Daoy (cell line): ENCODE measurements at places on chromosomes 7 and 10.

- no peak for DNase-seq
These were observed 156.8 kb downstream of the FAM107B start for GRCh38 chr10:14617852-14618251.

GRCh38 chr10:96688789-96689188 is 31.5 kb downstream of the PIK3AP1 start:
- DNase-seq = no peak

DNA sequence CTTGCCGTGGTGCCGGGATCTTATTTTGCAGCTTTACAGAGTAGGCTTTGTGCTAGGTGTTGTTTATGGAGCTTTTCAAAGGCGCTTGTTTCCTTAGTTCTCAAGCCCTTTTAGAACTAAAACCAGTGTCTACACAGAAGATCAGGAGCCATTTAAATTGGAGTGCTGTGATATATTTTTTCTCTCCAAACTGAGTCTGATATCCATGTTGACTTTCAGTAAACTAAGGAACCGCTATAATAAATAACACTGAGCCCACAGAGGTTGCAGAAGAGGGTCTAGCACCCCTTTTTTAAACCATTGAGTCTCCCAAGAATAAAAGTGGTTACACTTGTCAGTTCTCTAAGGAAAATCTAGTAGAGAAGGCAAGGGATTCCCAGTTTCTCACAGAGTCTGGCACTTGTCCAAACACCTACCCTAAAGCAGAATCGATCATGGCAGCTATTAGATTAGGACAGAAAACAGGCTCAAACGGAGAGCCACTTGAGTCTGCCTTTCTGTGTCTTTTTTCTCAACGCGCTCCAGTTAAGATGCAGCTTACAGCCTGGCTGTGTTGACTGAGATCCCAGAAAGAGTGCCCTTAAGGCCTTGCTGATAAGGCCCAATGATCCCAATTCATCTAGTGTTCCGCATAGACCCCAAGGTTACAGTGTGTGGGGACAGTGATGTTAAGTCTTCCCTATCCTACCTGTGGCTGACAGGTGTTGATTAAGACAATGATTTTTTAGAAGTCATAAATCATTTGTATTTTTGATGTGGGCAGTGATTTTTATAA is 804 bp downstream of the TMEM106B start:
- DNase-seq = peak; percentile 21

DNA sequence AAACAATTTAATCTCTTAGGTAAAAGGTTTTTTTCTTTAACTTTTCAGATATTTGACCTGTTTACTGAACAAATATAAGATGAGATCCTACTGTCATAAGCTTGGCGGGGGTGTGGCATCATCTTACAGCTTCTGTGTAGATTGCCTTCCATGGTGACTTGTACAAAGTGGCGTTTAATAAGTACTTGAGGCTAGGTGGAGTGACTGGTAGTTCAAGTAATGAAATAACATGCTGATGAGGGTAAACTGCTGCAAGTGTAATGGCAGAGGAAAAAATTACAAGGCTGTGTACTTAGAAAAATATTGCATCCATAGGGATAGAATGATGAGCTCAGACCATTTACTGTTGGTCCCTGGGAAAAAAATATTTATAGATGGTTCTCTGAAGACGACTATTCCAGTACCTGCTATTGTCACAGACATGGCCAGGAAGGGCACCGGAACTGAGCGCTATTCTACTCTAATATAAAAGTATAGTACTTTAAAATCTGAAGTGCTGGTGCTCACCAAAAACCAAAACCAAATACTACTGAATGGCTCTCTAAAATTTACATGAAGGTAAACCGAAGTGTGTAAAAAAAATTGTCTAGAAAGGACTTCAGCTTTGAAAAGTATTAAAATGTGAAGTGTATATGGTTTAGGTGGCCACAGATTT is 42.4 kb downstream of the DNAH11 start:
- DNase-seq = no peak

DNA sequence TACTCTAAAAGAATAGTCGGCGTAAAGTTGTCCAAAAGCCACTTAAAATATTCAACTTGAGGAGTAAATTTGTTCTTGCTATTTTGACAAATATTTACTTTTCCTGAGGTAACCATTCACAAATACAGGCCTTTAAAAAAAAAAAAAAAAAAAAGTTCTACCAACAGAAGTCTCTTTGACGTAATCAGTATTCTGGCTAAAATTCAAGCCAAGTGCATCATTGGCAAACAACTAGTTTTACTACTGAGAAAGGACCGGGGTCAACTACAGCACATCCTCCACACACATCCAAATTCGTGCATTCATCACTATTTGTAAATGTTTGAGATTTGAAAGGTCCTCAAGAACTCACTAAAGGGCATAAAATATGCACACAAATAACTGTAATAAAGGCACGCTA is 2.0 kb downstream of the OAT start:
- no peak for DNase-seq

DNA sequence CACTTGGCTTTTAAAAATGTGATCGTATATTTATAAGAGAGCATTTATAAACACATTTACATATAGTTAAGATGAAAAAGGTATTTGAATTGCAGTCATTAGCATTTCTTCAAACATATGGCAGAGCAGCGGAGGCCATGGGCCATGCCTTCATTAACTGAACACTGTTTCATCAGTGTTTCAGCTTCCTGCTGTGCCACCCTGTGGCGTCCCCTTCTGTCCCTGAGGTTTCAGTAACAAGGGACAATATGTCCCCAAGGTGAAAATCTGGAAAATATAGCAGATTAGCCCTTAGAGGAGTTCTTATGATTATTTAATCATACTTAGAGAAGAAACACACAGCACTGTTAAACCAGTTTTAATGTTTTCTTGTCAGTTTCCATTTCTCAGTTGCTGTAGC is 577.8 kb downstream of the ETV1 start:
- no peak for DNase-seq

DNA sequence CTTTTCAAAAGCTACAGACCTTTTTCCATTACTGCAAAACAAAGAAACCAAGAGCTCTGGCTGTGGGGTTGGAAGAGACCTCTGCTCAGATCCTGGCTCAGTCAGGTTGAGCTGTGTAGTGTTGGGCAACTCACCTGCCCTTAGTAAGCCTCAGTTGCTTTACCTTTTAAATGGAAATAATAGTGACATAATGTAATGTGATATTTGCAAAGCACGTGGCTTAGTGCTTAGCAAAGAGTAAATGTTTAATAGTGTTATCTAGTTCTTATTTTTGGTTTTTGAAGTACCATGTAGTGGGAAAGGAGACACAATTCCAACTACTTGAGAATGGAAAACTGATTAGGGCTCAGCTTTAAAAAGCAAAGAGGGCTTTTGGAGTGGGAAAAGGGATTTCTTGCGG is 100.2 kb downstream of the SVIL start:
- DNase-seq = no peak

GRCh38 chr10:26483554-26483953 is 45.4 kb downstream of the APBB1IP start:
- DNase-seq = no peak

- DNase-seq = no peak
These were observed 7.3 kb upstream of the ADAP1 start for GRCh38 chr7:961546-962400.

DNA sequence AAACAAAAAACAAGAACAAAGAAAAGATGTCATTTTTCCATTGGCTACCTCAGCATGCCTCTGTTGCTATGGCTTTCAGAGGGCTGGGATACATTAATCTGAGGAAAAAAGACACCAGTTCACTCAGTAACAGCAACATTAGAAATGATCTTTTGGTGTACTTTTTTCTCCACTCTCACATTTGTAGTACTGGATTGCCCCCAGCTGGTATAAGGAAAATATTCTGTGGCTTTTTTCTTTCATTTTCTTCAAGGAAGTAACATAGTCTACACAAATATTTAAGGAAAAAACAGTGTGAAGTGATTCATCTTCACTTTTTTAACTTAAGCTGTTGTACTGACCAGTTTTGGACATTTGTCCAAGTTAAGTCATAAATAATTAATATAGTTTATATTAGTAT is 482.3 kb downstream of the SORCS1 start:
- no peak for DNase-seq

DNA sequence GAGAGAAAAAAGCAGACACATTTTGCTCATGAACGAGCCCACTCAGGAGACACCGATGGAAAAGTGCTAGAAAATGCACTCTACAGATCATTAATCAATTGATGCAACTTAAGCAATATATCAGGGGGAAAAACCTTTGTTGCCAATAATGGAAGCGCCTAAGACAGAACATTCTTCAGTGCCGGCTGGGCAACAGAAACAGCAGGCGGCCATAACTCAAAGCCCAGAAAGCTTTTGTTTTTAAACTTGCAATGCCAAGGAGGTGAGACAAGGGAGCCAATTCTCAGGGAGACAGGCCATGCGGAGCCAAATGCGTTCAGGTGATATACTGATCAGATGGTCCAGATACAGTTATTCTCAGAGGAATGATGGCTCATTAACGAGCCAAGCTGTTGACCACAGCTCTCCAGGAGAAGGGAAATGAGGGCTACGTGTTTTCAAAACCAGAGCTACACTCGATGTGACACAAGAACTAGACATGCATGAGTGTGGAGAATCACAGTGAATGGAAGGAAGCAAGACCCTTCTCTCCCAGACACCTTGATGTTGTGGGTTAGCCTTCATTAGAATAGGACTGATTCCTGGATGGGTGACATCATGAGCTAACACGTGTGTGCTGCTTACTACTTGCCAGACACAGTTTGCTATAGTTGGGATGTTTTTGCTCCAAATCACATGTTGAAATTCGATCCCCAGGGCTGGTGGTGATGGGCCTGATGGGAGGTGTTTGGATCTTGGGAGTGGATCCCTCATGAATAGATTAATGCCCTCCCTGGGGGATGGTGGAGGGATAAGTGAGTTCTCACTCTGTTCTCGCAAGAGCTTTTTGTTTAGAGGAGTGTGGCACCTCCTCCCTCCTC is 79.1 kb upstream of the KCNMA1 start:
- no peak for DNase-seq

DNA sequence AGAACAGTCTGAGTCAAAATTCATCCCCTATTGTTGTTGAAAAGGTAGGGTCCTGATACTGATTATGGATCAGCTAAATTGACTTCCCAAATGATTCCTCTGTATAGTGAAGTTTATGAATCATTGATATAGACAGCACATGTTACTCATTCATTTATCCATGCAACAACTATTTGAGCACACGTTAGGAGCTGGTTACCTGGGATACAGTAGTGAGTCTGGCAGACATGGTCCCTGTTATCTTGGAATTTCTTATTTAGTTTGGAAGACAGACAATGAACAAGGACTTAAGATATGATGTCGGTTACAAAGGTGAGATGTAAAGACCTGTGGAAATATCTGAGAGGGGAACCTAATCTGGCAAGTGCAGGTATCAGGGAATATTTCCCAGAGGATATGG is 28.0 kb upstream of the KIAA1217 start:
- no peak for DNase-seq

DNA sequence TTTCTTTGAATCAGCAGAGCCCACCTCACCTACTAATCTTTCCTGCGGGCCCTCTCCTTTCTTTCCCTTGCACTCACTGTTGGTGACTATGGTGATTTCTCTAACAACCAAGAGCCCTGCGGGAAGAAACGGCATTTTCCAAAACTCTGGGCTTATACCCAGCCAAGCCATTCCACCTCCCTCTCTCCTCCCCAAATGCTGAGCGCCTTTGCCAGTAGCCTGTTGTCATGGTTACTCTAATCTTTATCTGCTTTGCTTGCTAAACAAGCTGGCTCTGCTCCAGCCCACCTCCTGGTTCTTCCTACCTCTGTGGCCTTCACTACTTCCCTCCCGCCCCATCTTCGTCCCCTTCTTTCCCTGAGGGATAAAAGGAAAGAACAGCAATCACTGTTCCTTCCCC is 86.7 kb downstream of the DGKI start:
- no peak for DNase-seq

GRCh38 chr10:61346796-61347413 is 106.3 kb downstream of the TMEM26 start:
- no peak for DNase-seq

GRCh38 chr7:149826344-149827088 is 11.7 kb upstream of the ZNF862 start:
- no peak for DNase-seq

- DNase-seq = peak; percentile 81
These were observed 1.1 kb upstream of the DNAAF5 start for GRCh38 chr7:725223-726005.

- DNase-seq = no peak
These were observed 23.3 kb upstream of the STEAP2 start for GRCh38 chr7:90188281-90188680.

DNA sequence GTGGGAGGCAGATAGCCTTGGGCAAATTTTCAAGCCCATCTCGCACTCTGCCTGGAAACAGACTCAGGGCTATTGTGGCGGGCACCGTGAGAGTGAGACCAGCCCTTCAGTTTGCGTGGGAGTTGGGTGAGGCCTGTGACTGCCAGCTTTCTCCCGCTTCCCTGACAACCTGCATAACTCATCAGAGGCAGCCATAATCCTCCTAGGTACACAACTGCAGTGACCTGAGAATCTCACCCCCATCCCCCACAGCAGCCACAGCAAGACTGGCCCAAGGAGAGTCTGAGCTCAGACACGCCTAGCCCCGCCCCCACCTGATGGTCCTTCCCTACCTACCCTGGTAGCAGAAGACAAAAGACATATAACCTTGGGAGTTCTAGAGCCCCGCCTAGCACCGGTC is 275.4 kb downstream of the GRID1 start:
- no peak for DNase-seq

GRCh38 chr10:69974551-69975155 is 78.0 kb upstream of the MACROH2A2 start:
- peak; percentile 30 for DNase-seq

- no peak for DNase-seq
These were observed 228.5 kb upstream of the COBL start for GRCh38 chr7:51545131-51545530.

DNA sequence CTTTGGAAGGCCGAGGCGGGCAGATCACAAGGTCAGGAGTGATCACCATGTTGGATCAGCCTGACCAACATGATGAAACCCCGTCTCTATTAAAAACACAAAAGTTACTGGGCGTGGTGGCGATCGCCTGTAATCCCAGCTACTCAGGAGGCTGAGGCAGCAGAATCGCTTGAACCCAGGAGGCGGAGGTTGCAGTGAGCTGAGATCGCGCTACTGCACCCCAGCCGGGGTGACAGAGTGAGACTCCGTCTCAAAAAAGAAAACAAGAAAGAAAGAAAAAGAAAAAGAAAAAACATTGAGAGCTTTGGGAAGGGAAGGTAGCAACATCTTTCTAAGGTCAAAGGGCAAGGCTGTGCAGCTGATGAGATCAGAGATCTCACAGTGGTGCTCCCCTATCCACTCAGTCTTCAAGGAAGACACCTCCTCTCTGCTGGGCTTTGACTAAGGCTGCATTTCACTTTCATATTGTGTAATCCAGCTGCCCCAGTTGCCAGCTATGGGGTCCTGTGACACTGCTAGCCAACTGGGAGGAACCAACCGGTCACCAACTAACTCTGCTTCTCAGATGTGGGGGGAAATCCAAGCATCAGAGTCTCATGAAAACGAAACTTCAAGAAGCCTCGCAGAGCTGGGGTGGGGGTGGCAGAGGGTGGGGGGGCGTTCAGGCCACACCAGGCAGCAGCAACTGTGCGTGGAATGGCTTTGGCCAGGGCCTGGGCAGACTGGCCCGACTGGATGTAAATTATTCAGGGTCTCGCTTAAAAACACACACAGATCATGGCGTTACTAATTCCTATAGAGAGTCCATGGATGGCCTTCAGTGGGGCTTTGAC is 1.5 kb downstream of the IL15RA start:
- DNase-seq = peak; percentile 41
